ENCODE measurements at places on chromosomes 7 and 10. TPM values are rescaled to one million over a fixed set of nuclear protein-coding genes. Genes with fewer than 3 reads are reported as not detected.

- DNase-seq = no peak
Measured at GRCh38 chr10:13969118-13969791, 361.5 kb downstream of the FRMD4A start.

DNA sequence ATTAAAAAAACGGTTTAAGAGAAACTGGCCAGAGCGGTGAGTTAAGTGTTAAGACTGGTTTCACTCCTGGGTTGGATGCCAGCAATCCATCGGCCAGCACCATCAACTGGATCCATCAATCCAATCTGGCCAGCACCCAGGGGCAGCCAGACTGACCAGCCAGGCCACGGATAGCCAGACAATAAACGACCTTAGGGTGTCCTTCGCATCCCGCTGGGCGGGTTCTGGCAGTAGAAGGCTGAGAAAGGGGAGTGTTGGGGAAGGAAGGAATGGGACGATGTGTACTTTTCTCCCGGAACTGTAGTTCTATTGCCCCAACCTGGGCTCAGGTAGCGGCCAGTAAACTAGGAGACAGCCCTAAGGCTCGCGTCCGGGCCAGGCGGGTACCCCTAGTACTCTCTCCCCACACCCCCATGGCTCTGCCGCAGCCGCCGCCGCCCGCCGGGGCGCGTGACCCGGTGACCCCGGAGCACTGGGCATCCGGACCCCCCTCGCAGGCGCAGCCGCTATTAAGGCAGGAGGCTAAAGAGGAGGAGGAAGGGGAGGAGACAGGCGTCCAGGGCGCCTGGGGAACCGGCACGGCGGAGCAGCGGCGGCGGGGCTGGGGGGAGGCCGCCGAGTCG is at the start of gene CASD1:
Gene CASD1, plus strand, starts transcription at position 546 of the 623 bp plus-strand sequence. CDS start 276 bp downstream, outside the sequence.
- DNase-seq = peak; percentile 88

- no peak for DNase-seq
Measured at GRCh38 chr10:22305721-22306120, 10.5 kb upstream of the COMMD3 start.

DNA sequence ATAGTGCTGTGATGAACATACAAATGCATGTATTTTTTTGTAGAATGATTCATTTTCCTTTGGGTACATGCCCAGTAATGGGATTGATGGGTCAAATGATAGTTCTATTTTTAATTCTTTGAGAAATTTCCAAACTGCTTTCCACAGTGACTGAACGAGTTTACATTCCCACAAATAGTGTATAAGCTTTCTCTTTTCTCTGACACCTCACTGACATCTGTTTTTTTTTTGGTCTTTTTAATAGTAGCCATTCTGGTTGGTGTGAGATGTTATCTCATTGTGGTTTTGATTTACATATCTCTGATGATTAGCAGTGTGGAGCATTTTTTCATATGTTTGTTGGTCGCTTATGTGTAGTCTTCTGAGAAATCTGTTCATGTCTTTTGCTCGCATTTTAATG is 195.0 kb upstream of the AGK start:
- DNase-seq = no peak

- no peak for DNase-seq
Measured at GRCh38 chr10:63896992-63897391, 375.8 kb downstream of the REEP3 start.

DNA sequence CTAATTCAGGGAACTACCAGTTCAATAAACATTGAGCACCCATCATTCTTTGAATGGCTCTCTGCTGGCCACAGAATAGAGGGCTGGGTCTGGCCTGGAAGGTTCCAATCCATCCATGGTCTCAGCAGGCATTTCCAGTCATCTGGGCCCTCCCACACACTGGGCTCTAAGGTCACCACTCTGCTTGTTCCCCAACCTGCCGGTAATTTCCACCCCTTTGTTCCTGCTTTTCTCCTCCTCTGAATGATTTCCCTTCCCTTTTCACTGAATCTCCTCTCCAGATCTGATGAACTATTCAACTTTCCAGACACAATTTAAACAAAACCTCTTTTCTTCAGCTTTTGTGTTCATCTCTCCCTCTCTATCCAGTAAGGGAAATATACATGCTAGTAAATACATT is 2.6 kb downstream of the BZW2 start:
- no peak for DNase-seq

PLEKHS1 gene
- 0.76 TPM for total RNA-seq

NAMPT gene
- total RNA-seq = 170 TPM

Measured in lower leg skin (tissue), 4 donors.